ENCODE measurements at places on chromosomes 7 and 10.

DNA sequence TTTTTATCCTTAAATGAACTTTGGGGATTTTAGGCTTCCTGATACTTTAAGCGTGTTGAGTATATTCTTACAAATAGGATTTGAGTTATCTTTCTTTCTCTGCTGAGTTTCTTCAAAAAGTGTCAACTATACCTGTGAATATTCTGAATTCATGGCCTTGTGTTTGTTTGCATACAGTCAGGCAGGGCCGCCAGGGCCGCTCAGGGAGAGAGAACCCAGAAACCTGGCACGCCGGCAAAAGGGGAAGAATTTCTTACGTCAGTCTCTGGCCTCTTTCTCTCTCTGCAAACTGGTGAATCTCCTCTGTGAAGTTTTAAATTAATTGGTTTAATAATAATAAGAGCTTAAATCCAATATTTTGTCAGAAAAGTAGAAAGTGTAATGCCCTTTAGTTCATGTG, 29.3 kb upstream of the BNIP3 start:
- DNase-seq: no peak

- no peak for DNase-seq
Measured at GRCh38 chr10:44576702-44577191, 191.8 kb upstream of the CXCL12 start.

GRCh38 chr7:85111761-85112160, 75.1 kb downstream of the SEMA3D start:
- DNase-seq: no peak

GRCh38 chr10:110918269-110918642, 724 bp downstream of the BBIP1 start:
- DNase-seq: peak; percentile 96

GRCh38 chr10:62895063-62895462, 78.9 kb upstream of the EGR2 start:
- no peak for DNase-seq

DNA sequence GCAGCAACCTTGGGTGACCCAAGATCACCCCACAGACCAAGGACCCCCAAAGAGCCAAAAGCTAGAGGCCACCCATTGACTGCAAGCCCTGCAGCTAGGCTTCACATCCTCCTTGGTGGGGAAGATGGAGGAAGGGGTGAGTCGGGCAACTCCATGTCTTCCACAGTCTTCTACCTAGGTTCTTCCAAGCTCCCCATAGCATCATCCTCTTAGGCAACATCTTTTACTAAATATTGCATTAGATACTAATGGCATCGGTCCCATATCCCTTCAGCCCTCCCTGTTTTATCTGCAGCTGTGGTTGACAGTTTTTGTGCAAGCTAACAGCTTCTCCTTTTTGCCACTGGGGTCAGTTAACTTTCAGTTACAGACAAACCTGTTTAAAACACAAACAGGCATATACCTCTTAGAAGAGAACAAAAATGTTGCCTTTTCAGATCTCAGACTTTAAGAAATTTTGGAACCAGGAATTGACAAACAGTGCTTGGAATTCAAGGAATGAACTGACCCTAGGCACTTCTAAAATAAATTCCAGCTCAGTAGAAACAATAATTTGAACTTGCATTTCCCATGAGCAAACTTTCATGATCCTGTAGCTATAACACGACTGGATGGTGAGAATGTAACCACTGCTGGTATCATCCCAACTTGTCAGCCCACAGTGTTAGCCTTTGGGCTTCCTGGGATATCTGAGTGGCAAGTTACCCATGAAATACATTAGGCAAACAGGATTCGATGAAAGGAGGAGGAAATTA, 33.9 kb upstream of the MSMB start:
- no peak for DNase-seq

- peak; percentile 17 for DNase-seq
Measured at GRCh38 chr7:54788664-54789063, 29.7 kb upstream of the SEC61G start.

DNA sequence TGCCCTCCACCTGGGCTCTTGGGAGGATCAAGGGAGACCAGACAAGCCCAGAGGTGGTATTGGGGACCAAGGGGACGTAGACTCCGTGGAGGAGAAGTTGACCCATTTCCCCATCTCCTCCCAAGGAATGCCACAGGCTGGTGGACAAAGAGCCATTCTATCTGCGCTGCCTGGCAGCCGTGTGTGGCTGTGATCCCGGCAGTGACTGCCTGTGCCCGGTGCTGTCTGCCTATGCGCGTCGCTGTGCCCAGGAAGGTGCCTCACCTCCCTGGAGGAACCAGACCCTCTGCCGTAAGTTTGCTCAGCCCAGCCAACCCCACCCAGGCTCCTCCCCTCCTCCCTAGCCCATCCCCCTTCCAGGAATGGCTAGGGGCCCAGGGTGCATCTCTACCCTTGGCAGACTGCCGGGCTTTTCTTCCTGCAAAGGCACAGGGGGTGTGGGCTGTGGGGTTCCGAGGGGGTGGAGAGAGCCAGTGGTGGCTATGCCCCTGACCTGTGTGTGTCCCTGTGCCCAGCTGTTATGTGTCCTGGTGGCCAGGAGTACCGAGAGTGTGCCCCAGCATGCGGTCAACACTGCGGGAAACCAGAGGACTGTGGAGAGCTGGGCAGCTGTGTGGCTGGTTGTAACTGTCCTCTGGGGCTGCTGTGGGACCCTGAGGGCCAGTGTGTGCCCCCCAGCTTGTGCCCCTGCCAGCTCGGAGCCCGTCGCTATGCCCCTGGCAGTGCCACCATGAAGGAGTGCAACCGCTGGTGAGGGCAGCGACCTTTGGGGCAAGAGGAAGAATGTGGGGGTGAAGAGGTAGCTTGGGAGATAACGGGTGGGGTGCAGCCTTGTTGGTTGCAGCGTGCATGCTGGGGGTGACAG, 10.2 kb upstream of the ZNF467 start:
- no peak for DNase-seq

DNA sequence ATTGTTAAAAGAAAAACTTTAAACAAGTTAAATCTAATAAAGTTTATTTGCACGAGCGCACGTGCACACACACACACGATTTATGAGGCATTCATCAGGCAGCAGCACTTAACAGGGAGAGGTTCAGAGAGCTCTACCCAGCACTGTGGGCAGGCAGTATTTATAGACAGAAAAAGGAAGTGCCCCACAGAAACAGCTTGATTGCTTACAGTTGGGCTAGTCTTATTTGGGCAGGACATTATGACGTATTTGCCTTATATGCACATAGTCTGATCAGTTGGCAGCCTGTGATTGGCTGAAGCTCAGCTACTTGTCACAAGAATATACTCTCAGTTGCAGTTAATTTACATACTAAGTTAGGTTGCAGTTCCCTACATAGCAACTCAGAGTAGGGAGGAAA, 1.2 kb upstream of the SDHAF3 start:
- DNase-seq: no peak

- DNase-seq: no peak
Measured at GRCh38 chr7:92057375-92057774, 76.9 kb downstream of the CYP51A1 start.

DNA sequence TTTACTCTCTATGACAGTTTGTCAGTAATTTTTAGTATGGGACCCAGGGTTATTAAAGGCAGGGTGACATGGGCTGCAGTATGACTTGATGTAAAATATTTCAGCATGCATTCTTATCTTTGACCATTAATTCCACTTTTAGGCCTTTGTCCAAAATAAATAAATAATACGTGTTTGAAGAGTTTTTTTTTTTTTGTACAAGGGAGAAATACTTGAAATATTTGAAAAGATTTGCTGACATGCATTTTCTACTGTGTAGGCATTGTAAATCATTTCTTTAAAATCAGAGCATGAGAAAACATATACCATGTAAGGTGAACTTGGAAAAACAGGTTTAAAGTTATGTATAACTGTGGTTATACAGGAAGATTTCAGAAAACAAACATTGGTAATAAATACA, 23.5 kb downstream of the NRG3 start:
- DNase-seq: no peak

- no peak for DNase-seq
Measured at GRCh38 chr10:97378933-97379921, 21.9 kb downstream of the RRP12 start.

- DNase-seq: no peak
Measured at GRCh38 chr7:123627851-123628250, 26.2 kb downstream of the ASB15 start.

DNA sequence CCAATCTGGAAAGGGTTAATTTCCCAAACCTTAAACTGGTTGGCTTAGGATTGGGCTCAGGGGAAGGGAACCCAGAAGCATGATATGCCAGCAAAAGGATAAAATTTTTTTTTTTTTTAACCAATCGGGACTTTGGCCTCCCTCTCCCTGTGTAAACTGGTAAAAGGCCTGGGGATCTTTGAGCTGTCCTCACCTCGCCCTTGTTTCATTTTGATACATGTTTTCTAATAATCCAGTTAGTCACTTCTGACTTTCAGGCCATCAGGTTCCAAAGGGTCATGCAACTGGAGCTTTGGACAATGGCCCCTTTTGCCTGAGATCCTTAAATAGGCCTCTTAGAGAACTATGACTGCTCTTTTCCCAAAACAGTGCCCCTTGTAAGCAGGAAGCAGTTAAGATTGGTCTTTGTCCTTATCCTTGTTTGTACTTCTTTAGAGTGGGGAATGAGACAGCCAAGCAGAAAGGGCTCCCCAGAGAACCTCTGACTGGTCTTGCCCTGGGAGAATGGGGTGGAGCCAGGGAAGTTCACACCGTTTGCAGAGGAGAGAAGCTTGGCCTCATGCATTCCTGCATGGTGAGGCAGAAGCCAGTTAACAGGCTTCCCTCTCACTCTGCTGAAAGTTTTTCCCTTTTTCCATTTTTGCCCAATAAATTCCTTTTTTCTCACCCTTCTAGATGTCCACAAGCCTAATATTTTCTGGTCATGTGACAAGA, 424.2 kb upstream of the CNTNAP2 start:
- DNase-seq: no peak

- DNase-seq: no peak
Measured at GRCh38 chr10:7797582-7797981, 9.6 kb downstream of the ATP5F1C start.

- DNase-seq: no peak
Measured at GRCh38 chr7:41130561-41131236, 572.2 kb downstream of the INHBA start.

- DNase-seq: no peak
Measured at GRCh38 chr10:29851241-29851640, 208.1 kb downstream of the JCAD start.

Data from nephron progenitor cell (in vitro differentiated cells).